ENCODE measurements at places on chromosomes 2 and 18.

DNA sequence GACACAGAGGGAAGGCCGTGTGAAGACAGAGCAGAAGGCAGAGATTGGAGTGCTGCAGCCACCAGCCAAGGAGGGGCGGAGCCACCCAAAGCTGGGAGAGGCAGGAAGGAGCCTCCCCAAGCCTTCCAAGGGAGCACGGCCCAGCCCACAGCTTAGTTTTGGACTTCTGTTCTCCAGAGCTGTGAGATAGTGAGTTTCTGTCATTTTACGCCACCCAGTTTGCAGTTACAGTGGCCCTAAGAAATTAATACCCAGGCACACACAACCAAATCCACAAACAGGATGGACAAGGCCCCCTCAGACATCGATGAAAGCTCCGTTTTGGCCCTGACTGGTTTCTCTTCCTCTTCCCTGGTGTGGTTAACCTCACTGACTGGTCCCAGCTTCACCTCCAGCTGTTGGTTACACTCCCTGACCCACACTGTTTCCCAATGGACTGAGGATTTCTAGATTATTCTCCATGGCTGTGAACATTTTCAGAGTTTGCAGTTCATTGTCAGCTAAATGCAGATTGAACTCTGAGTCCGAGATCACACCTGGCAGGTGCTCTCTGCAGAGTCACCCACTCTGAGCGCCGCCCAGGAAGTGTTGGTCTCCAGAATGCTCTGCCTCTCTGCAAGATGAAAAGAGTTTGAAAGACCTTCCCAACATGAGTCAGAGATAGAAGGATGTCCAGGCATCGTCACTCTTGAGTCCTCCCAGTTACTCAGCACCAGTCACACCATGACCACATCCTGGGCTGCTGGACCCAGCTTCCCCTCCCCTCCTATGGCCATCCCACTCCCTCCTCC lies 100.2 kb downstream of the TWIST2 start:
- no peak for DNase-seq

- no peak for DNase-seq
Measured at GRCh38 chr2:42854207-42854818, 61.9 kb upstream of the HAAO start.

DNA sequence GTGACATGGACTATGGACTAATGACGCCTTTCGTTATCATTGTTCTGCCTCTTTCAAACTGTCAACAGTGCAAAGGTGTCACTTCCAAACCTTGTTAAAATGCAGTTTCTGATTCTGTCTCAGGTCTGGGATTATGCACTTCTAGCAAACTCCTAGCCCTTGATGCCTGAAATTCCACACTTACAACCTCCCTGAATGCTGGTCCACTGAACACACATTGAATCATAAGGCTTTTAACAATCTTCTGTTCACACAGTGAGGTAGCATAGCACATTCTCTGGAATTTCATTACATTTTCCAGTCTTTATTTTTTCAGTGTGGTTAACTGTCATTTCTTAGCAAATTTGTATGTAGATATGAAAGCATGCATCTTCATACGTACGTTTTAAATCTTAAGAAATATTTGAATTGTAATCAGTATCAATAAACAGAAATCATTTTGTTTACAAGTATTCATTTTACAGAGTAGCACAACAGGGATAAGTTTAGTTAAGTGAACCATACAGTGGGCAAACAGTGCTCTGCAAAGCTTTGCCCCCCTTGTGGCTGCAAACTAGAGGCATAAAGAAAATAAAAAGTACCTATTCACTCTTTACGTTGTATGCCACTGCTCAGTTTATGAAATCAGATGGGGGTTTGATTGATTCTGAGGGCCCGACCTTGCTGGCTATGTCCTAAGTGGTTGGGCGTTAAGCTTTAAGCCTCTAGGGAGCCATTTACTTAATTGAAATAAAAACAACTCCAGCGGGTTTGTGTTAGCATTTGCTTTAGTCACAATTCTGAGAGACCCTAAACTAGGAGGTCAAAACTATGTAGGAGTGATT lies 250.8 kb downstream of the LRRTM1 start:
- DNase-seq, result no peak

- no peak for DNase-seq
Measured at GRCh38 chr18:6605115-6605869, 124.2 kb upstream of the ARHGAP28 start.

GRCh38 chr2:106187273-106187891 lies 6.7 kb downstream of the UXS1 start:
- DNase-seq, result no peak

DNA sequence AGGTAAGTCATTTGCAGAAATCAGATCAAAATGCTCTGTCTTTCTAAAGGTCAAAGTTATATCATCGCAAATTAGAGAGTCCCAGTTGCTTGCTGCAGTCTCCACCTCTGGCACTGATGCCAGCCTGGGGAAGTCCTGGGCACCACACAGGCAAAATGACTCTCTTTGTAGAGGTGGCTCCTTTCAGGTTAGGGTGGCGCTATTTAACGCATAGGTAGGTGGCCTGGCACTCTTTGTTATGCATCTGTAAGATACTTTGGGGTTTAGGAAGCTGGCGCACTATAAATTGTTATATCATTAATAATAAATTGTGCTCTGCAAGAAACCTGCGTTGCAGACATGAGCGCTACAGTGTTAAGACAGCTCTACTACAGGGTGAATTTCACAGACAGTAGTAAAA lies 268.5 kb downstream of the ICOS start:
- DNase-seq, result no peak

DNA sequence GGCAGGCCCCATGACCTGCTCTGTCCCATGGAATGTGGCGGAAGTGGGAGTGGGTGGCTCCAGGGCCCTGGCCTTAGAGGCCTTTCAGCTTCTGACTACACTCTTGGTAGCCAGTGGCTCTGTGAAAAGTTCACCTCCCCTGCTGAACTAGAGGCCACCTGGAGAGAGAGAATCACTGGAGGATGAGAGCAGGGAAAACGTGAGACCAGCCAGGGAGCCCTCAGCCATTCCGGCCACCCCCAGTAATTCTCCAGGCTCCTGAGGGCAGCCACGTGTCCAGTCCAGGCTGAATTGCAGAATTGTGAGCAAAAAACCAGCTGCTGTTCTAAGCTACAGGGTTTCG lies 10.5 kb downstream of the COLEC12 start:
- DNase-seq, result no peak

DNA sequence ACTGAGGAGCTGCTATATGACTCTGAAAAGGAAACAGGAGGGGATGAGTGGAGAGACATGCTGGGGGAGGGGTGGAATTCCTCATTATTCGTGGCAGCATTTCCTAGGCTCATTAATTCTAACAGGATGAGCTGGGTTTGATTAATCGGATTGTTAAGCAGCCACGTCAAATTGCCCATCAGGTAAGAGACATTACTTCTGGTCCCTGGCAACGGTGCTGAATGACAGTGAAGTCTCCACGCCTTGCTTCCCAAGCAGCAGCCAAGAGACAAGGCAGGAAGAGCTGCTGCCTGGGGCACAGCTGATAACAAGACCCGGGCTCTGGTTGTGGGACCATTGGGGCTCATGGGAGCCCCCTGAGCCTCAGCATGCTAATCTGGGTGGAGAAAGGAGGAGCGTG lies 86.6 kb downstream of the MARCHF4 start:
- peak; percentile 30 for DNase-seq

DNA sequence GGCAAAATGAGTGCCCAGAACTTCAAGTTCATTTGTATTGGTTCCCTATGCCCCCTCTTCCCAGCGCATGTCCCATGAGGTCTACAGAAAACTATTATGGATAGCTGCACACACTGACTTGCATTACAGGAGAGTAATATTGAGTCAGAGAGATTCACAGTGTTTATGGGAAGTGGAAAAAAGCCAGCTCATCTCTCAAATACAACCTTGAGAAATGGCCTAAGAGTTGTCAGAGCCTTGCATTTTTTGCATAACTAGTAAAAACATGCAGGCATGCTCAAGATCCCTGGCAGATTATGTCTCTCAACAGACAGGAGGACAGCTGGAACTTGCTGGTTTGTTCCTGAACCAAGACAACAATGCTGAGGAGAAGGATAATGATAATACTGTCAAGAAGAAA lies 1292.8 kb downstream of the DSC3 start:
- DNase-seq, result no peak

- no peak for DNase-seq
Measured at GRCh38 chr2:97747716-97748115, 34.3 kb downstream of the ZAP70 start.

- no peak for DNase-seq
Measured at GRCh38 chr2:100976645-100977391, 25.3 kb upstream of the RPL31 start.

DNA sequence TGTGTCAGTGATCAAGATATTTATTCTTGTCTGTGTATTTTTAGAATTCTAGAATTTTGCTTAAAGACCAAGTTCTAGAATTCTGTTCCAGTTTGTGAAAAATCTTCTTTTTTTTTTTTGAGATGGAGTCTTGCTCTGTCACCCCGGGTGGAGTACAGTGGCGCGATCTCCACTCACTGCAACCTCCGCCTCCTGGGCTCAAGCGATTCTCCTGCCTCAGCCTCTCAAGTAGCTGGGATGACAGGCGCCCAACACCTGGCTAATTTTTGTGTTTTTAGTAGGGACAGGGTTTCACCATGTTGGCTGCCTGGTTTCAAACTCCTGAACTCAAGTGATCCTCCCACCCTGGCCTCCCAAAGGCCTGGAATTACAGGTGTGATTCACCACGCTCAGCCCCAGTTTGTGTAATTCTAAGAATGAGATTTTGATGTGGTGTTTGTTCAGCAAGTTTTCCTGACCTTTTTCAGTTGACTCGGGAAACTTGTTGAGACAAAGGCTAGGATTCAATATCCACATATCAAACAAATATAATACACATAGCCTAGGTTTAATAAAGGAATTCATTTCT lies 3.6 kb downstream of the EIF5B start:
- no peak for DNase-seq

DNA sequence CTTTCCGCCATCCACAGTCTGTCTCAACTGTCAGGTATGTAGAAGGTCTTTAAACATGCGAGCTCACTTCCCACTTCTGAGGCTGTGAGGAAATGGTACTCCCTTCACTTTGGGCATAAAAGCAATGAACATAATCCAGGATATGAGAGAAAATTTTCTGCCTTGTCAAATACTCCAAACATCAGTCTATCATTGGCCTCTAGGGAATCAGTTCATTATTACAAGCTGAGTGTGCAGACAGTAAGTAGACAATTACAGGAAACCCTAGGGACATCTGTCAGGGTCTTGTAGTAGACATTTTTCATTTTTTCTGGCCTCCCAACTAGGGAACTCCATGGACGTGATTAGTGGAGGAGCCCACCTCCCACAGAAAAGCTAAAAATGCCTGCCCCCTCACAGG lies 13.6 kb upstream of the APCDD1 start:
- no peak for DNase-seq

DNA sequence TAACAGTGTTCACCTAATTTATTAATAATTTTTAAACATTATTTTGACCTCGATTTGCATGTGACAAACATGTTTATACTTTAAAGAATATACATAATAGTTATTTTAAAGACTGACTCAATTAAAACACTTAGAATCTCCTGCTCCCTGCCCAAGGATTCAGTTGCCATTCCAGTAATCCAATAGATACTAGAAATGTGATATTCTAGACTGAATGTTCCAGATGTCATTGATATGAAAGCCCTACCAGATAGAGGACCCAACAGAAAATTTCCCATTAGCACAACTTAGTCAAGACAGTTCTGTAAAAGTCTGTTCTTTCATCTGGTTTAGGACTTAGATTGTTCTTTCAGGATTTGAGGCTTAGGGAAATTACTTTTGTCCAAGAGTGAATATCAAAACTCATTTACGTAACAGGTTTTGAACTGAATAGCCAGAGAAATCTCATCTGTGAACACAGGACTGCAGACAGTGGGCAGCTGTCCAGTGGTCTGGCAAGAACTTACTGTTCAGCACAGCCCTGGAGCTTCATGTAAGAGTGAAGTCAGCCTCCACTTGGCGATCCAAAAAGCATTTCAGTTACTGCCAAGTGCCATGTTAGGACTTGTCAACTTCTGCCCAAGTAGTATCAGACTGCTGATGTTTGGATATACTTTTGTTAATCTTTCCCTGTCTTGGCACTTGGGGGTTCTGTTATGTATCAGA lies 77.5 kb downstream of the OSBPL6 start:
- DNase-seq, result no peak

- DNase-seq, result no peak
Measured at GRCh38 chr2:171762879-171763573, 75.8 kb downstream of the DYNC1I2 start.

GRCh38 chr2:230669386-230669950 lies 43.2 kb upstream of the CAB39 start:
- DNase-seq, result no peak

- no peak for DNase-seq
Measured at GRCh38 chr2:174522553-174522952, 35.7 kb upstream of the GPR155 start.
